ENCODE measurements at places on chromosomes 5 and 9.

DNA sequence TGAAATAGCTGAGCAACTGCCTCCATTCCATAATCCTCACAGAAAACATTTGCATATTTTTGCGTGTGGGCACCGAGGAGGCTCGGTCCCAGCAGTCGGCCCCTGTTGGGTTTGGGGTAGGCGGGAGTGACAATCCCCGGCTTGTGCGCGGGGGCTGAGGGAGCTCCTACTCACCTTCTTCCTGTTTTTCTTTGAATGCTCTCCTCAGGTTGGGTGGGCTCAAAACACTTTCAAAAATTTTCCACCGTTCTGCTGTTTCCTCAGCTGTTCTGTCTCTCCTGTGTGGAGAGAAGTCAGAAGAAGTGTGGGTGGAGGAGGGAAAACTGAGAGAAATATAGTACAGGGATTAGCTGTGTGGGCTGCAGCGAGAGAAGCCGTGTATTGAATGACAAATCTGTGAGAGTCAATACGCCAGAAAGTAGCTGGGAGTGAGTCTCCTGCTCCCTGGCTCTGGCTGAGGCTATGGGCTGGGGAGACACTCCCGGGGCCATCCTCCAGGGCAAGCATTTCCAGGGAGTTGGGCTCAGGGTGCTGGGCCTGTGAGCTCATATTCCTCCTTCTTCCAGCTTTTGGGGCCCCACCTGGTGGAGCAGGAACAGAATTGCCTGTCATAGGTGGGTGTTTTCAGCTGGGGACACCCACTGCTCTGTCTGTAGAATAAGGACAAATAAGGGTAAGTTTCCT is 84.7 kb downstream of the CMYA5 start:
- peak; percentile 57 for DNase-seq

GRCh38 chr5:180211761-180212035 is 2.7 kb upstream of the RASGEF1C start:
- no peak for DNase-seq

DNA sequence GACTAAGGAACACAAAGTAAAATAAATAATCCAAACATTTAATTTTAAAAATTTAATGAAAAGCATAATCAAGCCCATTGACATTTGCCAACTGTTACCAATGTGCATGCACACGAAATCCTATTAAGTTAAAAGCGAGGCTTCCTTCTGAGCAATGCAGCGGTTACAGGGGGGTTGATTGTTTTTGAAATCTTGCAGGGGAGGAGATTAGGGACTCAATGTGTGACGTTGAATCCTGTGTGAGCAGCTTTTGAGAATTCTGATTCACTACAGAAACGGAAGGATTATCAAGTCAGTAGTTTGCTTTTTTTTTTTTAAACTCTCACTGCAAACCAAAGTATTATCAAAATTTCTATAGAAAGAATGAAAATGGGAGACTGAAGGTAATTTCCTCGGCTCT is 109.5 kb downstream of the PRKACG start:
- no peak for DNase-seq

GRCh38 chr5:139671096-139671841 is 23.1 kb downstream of the CXXC5 start:
- DNase-seq: no peak

GRCh38 chr9:79346350-79347020 is 225.3 kb upstream of the TLE4 start:
- peak; percentile 59 for DNase-seq

GRCh38 chr5:126492939-126493338 is 69.7 kb downstream of the GRAMD2B start:
- peak; percentile 41 for DNase-seq

DNA sequence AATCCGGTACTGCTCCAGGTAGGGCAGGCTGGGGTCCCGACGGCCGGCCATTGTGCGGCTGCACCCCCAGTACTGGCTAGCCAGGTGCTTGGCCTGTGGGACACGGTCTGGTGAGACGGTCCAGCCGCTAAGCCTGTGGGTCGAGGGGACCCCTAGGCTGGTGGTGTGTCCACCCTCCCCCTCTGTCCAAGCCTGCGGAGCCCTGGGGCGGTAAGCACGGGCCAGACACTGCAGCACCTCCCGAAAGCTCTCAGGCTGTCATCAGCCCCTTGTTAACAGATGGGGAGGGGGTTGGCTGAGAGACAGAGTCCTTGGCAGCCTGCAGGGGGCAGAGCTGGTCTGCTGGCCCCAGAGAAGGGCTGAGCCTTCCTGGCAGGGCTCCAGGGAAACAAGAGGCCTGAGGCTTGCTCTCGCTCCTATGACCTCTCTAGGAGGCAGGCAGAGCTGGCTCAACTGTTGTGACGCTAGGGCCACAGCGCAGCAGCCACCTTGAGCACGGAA is 11.8 kb upstream of the MRNIP start:
- peak; percentile 28 for DNase-seq

DNA sequence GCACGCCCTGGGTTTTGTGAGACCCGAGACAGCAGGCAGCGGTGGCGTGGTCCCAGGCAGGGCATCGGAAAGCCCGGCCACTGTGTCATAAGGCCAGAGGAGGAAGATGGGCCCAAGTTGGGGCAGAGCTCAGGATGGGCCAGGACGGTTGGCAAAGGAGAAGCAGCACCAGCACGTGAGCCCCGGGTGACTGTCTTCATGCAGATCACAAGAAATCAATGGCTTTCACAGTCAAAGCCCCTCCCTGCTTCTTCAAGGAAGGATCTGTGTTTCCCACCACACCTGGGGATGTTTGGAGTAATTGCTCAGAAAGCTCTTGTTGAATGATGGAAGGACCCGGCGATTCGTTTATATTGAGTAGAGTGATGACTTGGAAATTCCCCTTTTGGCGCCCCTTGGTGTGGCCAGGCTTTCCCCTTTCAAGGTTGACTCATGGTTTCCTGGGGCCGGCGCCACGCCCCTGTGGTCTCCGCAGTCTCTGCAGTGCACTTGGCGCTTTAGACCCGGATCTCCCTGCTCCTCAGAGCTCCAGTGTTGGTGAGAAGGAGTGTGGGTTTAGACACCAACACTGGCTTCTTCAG is 52.1 kb downstream of the IL31RA start:
- no peak for DNase-seq

- DNase-seq: peak; percentile 71
Measured at GRCh38 chr5:157371655-157372471, 88.2 kb upstream of the NIPAL4 start.

DNA sequence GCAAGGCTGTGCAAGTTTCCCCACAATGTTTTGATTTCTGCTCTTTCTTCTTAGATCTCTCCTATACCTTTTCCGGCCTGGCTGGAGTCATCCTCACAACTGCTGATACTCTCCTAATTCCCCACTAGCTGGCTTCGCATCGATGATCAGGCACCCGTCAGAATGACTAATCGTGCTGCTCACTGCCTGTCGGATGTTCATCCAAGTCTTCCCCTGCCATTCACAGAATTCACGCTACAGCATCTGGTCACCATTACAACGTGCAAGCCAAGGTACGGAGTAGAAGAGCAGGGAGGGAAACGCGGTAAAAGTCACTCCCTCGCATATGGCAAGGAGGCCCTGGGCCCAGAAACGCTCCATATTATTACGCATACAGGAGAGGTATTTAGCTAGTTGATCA is 35.1 kb downstream of the CDH10 start:
- DNase-seq: no peak

DNA sequence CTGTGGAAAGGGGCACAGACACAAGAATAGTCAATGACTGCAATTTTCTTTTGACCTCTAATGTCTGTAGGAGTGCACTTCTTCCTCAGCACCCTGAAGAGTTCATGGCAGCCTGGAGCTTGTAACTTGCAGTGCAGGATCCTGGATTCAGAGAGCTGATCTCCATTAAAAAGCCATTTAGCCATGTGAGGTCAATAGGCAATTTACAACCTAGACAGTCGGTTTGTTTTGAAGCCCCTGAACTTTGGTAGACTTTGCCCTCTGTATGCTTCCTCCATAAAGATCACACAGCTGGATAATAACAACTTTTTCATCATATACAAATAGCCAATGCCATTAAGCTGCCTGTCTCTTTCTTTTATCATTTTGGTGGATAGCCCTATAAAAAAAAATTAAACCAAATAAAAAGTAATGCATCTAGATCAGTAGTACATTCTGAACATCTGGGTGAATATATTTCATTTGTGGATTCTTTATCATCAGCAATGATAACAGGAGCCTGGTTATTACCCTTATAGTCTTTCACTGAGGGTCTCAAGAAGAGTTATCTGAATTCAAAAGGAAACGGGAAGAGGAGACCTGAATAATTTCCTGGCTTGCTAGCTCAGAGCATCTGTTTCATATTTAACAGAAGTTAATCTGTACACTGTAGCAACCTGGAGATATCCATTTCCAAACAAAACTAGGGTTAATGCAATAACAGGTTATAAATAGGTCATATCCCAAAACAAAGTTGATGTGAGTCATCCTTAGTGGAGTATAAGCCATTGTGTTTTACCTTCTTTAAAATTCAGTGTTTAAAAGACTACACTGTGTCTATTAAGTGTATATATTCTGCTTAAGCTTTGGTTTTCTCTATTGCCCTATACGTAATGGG is 193.8 kb upstream of the ACTBL2 start:
- no peak for DNase-seq

DNA sequence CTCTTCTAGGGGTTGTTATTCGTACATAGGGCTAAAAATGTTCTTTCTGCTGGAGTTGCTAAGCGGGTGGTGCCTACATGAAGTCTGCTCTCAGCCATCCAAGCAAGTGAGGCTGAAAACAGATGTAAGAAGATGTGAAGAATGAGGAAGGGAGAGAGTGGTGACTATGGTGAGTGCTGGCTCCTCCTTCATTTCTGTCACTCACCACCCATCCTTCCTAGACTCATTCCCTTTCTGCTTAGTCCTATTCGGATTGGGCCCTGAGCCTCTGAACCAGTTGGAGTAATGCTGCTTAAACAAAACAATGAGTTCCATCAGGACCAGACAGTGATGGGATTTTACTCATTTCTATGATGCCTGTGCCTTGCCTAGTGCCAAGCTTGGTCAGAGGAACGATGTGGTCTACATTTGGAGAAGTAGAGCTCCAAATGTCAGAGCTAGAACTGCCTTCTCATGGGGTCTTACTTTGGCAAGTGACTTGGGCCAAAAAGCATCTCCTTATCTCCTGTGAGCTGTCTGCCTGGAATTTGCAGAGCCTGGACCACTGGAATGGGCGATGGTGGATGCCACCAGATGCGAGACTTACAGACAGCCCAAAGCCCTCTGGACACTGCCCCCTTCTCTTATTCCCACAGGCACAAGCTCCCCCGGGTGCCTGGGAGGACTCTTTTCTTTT is 192.9 kb downstream of the FBXL7 start:
- peak; percentile 55 for DNase-seq

GRCh38 chr9:25658571-25658970 is 19.7 kb downstream of the TUSC1 start:
- no peak for DNase-seq

DNA sequence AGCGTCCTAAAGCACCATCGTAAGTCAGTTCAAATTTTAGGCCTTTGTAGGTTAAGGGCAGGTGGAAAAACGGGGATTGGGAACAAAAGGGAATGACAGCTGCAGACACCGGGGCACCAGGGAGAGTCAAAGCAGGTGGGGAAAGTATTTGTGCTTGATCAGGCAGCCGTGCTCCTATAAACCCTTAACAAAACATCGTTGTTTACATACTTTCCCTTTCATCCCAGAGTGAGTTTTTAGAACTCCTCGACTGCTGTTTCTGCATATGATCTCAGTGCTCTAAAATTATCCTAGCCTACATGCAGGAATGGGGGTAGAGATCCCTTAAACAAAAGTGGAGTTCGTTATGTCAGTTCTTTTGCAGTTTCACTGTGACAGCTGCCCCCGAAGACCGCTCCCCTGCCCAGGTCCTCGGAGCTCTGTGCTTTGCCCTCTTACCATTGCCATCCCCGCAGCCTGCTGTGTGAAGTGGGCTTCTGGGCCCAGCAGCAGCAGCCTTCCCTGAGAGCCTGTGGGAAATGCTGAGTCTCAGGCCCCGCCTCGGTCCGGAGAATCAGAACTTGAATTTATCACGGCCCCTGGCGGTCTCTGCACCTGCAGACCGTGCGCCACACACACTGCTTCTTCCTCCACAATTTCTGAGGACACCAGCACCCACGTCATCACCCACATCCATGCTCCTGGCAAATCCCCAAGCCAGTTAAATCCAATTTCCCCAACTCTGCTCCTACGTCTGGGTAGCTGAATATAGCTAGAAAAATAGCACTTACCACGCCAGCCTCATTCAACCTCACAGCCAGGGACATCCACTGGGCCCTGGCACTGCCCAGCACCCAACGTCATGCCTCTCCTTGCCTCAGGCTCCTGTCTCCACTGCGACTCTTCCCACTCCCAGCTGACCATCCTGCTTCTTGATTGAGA is 86.8 kb downstream of the NSUN2 start:
- DNase-seq: no peak

DNA sequence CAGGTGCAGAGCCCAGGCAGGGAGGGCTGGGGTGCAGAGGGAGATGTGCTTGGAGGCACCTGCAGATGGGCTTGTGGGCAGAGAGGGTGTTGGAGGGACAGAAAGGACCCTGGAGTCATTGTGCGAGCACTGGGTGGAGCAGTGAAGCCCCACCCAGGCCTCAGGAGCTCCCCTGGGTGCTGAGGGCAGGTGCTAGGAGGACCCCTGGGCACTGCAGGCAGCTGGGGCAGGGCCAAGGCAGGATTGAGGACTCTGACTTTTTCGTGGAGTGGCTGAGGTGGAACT is 10.3 kb upstream of the SLC6A18 start:
- no peak for DNase-seq

Measured in fibroblast of skin of right biceps (primary cell).